ENCODE measurements at places on chromosomes 13 and 19. TPM values are rescaled to one million over a fixed set of nuclear protein-coding genes. Genes with fewer than 3 reads are reported as not detected.

Gene FBXO27
- total RNA-seq, result 40.5 TPM

DNA sequence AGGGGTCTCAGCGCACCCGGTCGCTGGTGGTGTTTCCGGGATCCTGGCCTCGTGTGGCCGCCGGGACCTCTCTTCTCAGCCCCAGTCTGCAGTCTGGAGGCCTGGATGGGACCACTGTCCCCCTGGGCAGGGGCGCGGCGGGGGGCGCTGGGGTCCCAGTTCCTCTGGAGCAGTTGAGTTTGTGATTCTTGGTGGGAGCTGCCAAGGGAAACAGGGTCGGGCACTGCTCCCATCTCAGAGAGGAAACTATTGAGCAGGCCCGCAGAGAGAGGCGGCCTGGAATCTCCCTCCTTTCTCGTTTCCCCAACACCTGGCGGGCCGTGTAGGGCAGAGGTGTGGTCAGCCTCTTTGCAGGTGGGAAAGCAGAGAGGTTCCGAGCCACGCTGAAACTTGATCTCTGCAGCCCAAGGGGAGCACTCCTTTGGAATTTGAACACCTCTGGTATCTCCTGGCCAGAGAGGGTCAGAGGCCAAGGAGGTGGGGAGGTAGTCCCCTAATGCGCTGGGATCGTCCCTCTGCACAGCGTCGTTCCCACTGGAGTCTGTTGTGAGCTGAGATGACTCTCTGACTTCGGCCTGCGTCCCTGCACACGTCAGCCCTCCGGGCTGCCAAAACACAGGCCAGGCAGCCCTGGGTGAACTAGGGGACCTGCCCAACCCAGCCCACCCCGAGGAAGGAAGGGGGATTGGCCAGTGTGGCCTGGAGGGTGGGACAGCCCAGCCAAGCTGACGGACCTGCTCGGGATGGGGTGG is 741 bp downstream of the PLEKHF1 start:
- H3K27ac ChIP-seq, result peak overlapping the region; percentile 91
- DNase-seq, result peak; percentile 58
- no peaks in the 10 kb centered on the region for H3K27me3 ChIP-seq
- H3K4me1 ChIP-seq, result peaks cover 89% of the 10 kb centered on the region

DNA sequence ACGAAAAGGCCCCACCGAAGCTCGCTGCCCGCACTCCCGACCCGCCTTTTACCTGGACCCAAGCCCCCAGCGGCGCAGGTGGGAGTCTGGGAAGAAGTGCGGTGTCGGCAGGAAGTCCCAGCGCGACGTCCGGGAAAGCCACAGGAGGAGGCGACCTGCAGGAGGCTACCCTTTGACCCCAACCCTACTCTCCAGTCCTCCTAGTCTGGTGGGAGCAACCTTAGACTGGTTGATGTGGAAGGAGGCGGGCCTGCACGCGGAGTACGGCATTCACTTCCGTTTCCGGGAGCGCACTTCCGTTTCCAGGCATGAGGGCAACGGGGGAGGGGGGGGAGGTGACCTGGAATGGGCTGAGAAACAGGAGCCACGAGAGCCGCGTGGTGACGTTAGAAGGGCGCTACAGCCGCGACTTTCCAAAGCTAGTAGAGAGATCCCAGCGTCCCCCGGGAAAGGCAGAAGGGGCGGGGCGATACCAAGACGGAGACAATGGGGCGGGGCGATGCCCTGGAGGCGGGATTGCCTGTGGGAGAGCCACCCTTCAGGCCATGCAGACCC is 28.5 kb downstream of the ZNF266 start:
- DNase-seq, result peak; percentile 84
- H3K4me3 ChIP-seq, result peak overlapping the region; percentile 69
- no peaks in the 10 kb centered on the region for H3K27me3 ChIP-seq
- H3K36me3 ChIP-seq, result no peaks in the 10 kb centered on the region
- H3K27ac ChIP-seq, result peak overlapping the region; percentile 67
- peaks cover 18% of the 10 kb centered on the region for H3K4me1 ChIP-seq

DNA sequence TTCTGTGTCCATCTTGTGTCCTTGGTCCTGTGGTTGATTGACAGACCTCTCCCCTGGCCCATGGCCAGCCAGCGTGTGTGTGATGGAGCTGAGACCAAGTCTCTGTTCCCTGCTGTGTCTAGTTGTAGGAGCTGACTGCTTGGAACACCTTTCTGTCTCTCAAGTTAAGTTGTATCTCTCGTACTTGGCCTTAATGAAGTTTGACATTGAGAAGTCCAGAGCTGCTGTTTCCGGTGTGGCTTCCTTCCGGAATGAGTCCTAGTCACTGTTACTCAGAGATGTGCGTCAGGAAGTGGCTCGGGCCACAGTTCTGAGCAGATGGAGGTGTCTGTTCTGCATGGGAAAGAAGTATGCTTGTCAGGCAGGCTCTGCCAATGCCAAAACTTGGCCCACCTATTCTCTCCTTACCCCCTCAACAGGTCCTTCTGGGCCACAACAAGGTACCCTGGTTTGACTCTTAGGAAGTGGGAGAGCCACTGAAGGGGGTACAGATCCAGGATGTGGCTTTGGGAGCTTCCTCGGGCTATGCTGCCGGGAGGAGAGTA is 54.3 kb downstream of the GATAD2A start:
- H3K4me1 ChIP-seq, result peaks cover 71% of the 10 kb centered on the region
- H3K27me3 ChIP-seq, result no peaks in the 10 kb centered on the region
- H3K4me3 ChIP-seq, result no peak overlapping the region
- DNase-seq, result no peak
- no peaks in the 10 kb centered on the region for H3K36me3 ChIP-seq
- peak overlapping the region; percentile 71 for H3K27ac ChIP-seq

GRCh38 chr19:29840066-29840950 is 28.5 kb downstream of the CCNE1 start:
- peaks cover 20% of the 10 kb centered on the region for H3K27me3 ChIP-seq
- no peak overlapping the region for H3K27ac ChIP-seq
- no peak overlapping the region for H3K4me3 ChIP-seq

- no peak overlapping the region for H3K27ac ChIP-seq
- no peaks in the 10 kb centered on the region for H3K27me3 ChIP-seq
- H3K4me1 ChIP-seq, result no peaks in the 10 kb centered on the region
- no peak overlapping the region for H3K4me3 ChIP-seq
- no peaks in the 10 kb centered on the region for H3K36me3 ChIP-seq
- DNase-seq, result no peak
Measured at GRCh38 chr13:93915269-93915809, 564.1 kb downstream of the DCT start.

DNA sequence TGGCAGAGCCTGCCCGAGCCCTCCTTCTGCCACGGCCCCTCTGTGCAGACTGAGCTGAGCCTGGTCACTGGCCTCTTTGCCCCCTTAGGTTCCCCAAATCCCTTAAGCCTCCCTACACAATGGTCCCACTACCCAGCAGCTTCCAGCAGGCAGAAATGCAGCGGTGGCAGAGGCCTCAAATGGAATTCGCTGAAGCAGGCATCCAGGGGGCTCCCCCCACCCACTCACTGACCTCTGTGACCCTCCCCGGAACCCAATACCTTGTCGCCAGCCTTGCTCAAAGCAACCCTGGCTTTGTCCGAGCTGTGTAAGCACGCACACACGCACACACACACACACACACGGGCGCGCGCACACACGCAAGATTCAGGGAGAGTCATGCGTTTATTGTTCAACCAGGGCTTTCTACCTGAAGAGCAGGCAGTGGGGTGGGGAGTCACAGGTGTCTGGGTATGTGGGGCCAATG is at the start of gene LIM2:
Gene LIM2, minus strand, starts transcription at position 51 of the 466 bp plus-strand sequence. CDS start 531 bp downstream, outside the sequence.
- H3K36me3 ChIP-seq, result no peaks in the 10 kb centered on the region
- no peaks in the 10 kb centered on the region for H3K4me1 ChIP-seq
- DNase-seq, result no peak
- no peak within 1 kb of the TSS for H3K4me3 ChIP-seq
- H3K27me3 ChIP-seq, result peaks cover 9% of the 10 kb centered on the region
- H3K27ac ChIP-seq, result no peak within 1 kb of the TSS

DNA sequence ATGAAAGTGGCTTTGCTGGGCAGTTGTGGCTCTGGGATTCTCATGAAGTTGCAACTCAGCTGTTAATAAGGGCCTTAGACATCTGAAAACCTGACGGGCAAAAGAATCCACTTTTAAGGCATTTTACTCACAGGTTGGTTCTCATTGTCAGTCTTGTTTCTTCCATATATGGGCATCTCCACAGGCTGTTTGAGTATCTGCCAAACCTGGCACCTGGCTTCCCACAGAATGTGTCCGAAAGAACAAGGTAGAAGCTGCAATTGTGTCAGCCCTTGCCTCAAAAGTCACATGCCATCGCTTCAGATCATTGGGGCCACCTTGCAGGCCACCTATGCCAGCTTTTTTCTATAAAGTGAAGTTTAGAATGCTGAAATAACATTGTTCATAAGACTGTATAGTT is 102.4 kb downstream of the KCTD12 start:
- no peak overlapping the region for H3K27ac ChIP-seq
- H3K4me1 ChIP-seq, result no peaks in the 10 kb centered on the region
- H3K27me3 ChIP-seq, result no peaks in the 10 kb centered on the region
- H3K4me3 ChIP-seq, result no peak overlapping the region

DNA sequence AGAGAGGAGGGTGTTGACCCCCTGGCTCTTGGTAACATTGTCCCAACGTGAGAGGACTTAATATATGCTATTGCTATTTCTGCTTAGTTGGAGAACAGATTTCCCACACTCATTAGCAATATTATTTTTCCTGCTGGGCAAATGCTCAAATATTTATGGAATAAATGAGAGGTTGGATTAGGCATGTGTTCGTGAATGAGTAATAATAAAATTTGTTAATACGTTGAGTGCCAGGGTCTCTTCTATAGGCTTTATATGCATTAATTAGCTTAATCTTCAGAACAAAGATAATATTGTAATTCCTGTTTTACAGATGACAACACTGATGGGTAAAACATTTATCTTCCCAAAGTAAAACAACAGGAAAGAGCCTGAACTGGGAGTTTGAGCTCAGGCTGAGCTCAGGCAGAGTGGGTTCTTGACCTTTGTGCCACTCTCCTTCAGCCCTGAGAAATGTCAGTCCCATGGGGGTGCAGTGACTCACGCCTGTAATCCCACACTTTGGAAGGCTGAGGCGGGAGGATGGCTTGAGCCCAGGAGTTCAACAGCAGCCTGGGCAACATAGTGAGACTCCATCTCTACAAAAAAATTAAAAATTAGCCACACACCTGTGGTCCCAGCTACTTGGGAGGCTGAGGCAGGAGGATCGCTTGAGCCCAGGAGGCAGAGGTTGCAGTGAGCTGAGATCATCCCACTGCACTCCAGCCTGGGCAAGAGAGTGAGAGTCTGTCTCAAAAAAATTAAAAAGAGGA is 1.2 kb downstream of the ZNF233 start:
- no peaks in the 10 kb centered on the region for H3K4me1 ChIP-seq
- H3K36me3 ChIP-seq, result no peaks in the 10 kb centered on the region
- no peak for DNase-seq

- H3K27me3 ChIP-seq, result no peaks in the 10 kb centered on the region
- peak; percentile 76 for DNase-seq
- H3K4me3 ChIP-seq, result peak overlapping the region; percentile 78
- H3K4me1 ChIP-seq, result peaks cover 60% of the 10 kb centered on the region
- H3K27ac ChIP-seq, result peak overlapping the region; percentile 78
Measured at GRCh38 chr19:342801-343421, 1.7 kb downstream of the MIER2 start.

GRCh38 chr13:82330499-82330898 is 1551.8 kb downstream of the SLITRK1 start:
- H3K27me3 ChIP-seq, result no peaks in the 10 kb centered on the region
- H3K27ac ChIP-seq, result no peak overlapping the region
- DNase-seq, result no peak
- H3K4me3 ChIP-seq, result no peak overlapping the region
- no peaks in the 10 kb centered on the region for H3K36me3 ChIP-seq

DNA sequence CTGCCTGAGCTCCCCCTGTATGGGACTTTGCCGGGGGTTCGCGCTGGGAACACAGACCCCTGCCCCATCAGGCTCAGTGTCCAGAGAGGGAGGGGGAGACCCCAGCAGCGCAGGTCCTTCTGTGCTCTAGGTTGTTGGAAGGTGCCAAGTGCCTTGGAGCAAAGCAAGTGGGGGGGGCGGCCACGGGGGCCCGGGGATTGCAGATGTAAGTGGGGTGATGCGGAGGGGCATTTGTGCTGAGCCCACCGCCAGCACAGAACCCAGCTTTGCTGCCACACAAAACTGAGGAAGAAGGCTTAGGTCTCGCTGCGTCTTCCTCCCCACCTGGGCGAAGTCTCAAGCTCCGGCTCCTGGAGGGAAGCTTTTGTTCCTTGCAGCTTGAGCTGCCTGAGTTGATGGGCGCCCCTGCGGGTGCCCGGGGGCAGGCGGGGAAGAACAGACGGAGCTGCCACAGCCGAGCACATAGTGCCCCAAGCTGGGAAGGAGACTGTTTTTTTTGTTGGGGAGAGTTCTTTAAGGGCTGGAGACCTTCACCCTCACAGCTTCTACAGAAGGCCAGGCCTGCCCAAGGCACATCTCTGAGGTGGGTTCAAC is 1.5 kb upstream of the NTN5 start:
- no peak for DNase-seq
- H3K4me1 ChIP-seq, result peaks cover 8% of the 10 kb centered on the region
- no peak overlapping the region for H3K4me3 ChIP-seq

All from heart right ventricle (tissue), 16 donors.